NCI-H1436 treated with DMSO at 0.1 percent for 48 hours (cell line): ENCODE measurements at places on chromosomes 11 and 22.

- DNase-seq = no peak
Observed at GRCh38 chr11:114448749-114449482, 9.6 kb downstream of the REXO2 start.

- DNase-seq = no peak
Observed at GRCh38 chr11:118006153-118006534, 19.9 kb downstream of the IL10RA start.

DNA sequence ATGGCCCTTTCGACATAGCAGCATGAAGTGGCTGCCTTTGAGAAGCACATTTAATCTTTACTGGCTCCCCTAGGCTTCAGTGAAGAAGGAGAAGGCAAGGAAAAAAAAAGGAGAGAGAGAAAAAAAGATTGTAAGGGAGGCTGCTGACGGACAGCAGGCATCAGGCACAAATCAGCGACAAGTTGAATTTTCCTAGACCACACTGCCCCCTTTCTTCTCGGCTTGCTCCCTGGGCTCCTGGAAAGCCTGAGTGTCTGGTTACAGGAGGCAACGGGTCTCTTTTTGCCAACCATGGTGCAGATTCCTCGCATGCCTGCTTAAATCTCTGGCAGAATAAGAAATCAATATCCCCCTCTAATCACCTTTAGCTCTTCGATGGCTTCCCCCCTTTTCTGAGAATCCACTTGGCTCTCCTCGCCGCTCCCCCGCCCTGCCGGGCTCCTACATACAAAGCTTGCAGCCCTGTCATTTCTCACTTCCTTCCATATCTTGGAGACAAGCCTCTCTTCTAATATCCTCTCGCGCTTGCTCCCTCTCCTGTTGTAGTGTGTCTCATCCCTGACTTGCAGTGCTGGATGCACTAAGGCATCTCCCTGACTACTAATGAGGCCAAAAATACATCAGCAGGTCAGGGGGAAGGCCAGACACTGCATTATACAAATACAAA, 14.3 kb downstream of the BLID start:
- no peak for DNase-seq

DNA sequence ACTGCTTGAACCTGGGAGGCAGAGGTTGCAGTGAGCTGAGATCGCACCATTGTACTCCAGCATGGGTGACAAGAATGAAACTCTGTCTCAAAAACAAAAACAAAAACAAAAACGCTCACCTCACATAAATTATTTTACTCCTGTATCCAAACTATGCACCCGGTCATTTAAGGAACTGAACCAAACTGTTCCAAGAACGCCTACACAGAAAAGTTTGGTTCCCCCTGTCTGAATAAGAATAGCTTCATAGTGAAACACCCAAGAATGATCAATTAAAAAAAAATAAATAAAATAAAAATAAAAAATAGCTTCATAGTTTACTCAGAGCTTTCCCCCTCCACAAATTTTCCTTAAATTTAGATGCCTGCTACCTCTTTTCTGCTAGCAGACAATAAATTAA, 13.7 kb downstream of the NUP98 start:
- no peak for DNase-seq

- DNase-seq = no peak
Observed at GRCh38 chr22:23178512-23179254, 1.6 kb upstream of the BCR start.

DNA sequence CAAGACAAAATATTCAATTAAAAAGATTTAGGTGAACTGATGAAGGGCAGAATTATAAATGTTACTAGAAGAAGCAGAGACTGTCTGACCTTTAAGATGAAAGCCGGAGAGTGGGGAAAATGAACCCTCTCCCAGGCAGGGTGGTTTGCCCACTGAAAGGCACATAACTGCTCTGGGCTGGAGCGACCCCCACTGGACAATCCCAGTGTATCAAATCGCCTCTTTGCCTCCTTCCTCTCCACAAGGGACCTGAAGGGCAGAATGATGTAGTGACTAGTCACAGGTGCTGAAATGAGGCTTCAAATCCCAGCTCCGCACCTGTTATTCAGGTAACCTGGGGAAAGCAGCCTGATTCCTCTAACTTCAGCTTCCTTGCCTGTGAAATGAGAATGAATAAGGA, 69.0 kb downstream of the EFCAB6 start:
- no peak for DNase-seq

DNA sequence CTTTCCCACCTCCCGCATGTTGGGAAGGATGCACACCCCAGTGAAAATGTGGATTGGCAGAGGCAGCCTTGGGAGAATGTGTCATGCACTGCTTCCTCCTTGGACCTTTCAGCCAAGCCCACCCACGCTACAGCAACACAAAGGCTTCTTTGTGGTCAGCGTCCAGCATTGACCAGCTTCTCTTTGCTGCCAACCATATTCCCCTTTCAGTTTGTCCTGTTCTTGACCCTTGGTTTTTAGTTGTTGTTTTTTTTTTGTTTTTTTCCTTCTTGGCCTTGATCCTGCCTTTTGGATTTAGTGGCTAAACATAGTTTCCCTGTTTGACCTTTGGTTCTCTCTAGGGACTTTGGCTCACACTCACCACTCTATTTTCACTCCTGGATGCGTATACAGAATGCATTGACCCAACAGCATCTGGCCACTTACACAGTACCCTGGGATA, 573.6 kb downstream of the INSC start:
- DNase-seq = no peak

DNA sequence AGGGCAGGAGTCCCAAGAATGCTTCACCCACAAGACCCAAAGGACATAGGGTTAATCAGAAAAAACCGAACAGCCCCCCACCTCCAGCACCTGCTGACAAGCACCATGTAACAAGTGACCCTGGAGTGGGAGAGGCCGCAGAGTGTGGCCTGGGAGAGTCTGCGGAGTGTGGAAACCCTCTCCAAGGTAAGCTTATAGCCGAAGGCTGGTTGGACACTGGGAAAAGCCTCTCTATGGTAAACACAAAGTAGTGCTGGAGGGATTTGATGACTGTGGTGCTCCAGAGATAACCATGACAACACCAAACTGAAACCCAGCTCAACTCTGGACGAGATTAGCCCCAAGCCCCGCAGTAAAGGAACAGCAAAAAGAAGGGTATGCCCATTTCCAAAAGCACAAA, 19.2 kb downstream of the ASCL2 start:
- no peak for DNase-seq

GRCh38 chr22:34036931-34037330, 116.7 kb upstream of the LARGE1 start:
- no peak for DNase-seq
